ENCODE measurements at places on chromosomes 12 and 14. TPM values are rescaled to one million over a fixed set of nuclear protein-coding genes. Genes with fewer than 3 reads are reported as not detected.

- DNase-seq: no peak
These were observed 8.7 kb downstream of the SNW1 start for GRCh38 chr14:77752266-77752665.

GRCh38 chr12:55974308-55974730, 441 bp downstream of the RAB5B start:
- peak; percentile 71 for DNase-seq

- peak; percentile 94 for DNase-seq
These were observed 97.2 kb downstream of the LGMN start for GRCh38 chr14:92651106-92651757.

DNA sequence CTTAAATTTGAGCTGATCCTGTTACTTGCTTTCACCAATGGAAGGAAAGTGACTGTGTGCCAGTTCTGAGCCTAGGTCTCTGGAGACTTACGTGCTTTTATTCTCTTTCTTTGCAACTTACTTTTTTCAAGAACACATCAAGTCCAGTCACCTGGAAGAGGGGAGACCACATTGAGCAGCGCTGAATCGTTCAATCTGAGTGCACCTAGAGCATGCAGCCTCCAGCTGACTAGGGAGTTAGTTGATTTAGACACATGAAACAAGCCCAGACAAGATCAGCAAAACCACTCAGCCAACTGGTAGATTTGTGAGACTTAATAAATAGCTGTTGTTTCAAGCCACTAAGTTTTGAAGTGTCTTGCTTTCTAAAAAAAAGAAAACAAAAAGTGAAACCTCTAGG, 1014.8 kb upstream of the FBXO33 start:
- DNase-seq: no peak

The ABHD4 gene
- 11.8 TPM for total RNA-seq

The ARHGAP5 gene
- 29.4 TPM for total RNA-seq

The NRXN3 gene
- not detected for total RNA-seq

The CCDC184 gene
- 0.63 TPM for total RNA-seq
